Lung (tissue), 17 donors: ENCODE measurements at places on chromosomes 1 and 21.

GRCh38 chr21:38351961-38352521, 95.2 kb downstream of the KCNJ15 start:
- no peak for DNase-seq

GRCh38 chr1:240199758-240200645, 108.3 kb downstream of the FMN2 start:
- DNase-seq = peak; percentile 31

DNA sequence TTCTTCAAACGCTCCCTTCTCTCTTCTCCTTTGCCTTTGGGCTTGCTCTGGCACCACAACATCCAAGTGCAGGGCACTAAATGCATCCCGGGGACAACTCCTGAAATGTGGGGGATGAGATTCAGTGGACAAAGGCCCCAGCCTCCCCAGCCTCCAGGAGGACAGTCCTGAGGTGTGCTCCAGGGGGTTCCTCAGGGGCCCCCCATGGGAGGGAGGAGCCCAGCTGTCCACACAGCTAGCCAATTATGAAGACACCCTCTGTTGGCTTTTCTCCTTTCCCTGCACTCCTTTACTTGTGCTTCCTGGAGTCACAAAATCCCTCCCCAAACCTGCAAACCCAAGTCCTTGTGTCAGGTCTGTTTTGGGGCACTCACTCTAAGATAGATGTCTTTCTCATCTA, 735.4 kb downstream of the PTPRU start:
- DNase-seq = no peak

DNA sequence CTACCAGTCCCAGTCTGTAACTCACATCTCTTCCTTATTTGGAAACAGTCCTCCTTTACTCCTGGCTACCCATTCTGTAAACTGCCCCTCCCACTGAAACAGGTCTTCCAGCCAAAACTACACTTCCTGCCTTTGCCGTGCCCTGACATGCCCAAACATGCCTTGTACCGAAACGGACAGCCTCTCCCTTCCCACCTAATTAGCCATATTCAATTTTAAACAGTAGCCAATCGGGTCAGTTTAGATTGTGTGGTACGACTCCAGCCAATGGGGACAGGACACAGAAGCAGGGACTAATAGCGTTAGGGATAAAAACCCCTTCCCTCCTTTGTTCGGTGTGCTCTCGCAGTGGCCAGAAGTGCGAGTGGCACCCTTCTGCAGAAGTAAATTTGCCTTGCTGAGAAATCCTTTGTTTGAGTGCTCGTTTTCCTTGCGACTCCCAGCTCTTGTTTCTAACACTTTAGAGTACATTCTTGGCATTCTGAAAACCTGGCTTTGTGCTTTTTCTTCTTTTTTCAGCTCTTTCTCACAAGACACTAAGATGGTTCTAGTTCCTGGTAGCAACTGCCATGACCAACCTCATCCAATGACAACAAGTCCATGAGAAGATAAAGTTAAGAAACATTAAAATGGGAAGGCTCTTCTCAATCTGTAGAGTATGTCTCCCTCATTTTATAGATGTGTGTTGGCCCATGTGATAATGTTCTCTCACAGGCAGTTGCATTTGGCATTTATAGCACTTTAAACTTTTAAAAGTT, 325.1 kb upstream of the GREM2 start:
- DNase-seq = no peak

GRCh38 chr1:67290236-67290635, 17.4 kb upstream of the IL12RB2 start:
- DNase-seq = no peak

DNA sequence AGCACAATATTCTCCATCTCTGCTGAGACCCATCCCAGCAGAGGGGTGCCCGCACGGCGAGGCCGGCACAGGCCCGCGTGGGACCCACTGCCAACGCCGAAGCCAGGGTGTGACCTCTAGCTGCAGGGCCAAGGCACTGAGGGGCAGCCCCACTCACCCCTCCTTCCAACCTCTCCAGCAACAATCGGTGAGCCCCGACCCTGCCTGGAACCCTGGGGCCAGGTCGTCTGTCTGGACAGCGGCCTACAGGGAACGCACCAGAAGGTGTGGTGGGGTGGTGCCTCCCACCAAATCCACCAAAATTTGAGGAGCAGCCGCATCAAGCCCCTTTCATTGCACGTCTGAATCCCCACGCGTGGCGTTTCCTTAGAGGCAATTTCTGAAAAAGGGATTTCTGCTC, 63.0 kb upstream of the ADARB1 start:
- no peak for DNase-seq

- DNase-seq = no peak
These were observed 19.9 kb upstream of the AGO1 start for GRCh38 chr1:35863136-35863535.

- DNase-seq = no peak
These were observed 1018.8 kb downstream of the AMY1C start for GRCh38 chr1:104768466-104768865.

GRCh38 chr21:43699933-43700599, 18.9 kb upstream of the PDXK start:
- DNase-seq = no peak

DNA sequence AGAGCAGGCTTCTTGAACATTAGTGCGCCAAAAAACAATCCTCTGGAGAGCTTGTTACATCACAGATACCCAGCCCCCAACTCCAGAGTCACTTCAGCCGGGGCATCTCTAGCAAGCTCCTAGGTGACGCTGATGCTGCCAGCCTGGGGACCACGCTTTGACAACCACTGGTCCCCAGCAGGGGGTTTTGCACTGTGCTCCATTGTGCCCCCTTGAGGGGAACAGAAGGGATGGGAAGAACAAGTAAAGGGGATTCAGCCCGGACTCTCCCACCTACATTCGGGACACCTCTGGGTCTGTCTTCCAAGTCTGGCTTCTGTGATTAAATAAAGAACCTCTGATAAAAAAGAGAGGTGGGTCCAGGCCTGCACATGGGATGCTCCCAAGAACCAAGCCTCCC, 60.4 kb downstream of the ATP5PO start:
- no peak for DNase-seq

DNA sequence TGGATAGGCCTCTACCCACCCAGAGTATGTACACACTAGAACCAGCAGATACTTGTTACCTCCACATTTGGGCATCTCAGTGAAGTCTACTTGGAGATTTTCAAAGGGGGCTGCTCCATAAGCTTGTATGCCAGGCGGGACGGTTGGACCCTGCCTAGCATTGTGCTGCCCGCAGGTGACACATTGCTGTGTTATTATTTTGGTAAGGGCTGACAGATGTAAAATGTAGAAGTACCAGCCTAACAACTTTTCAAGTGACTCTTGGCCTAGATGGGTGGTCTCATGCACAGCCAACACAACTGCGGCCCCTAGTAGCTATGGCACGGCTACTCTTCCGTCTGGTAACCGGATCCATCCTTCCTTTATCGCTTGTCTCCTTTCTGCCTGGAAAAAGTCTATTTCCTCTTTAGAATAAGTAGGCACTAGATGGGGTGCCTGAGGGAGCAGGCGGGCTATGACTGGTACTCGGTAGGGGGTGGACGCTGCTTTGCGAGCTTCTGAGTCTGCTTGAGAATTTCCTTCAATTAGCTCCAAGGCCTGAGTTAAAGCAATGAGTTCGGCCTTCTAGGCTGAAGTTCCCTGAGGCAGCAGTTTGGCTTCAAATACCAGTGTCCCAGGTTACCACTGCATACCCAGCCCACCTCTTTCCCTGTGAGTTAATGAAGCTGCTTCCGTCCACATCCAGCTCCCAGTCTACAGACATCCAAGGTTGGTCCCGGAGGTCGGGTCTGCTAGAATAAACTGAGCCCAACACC, 405.3 kb downstream of the TGFB2 start:
- DNase-seq = no peak

GRCh38 chr1:221575605-221576004, 166.3 kb downstream of the DUSP10 start:
- peak; percentile 63 for DNase-seq

DNA sequence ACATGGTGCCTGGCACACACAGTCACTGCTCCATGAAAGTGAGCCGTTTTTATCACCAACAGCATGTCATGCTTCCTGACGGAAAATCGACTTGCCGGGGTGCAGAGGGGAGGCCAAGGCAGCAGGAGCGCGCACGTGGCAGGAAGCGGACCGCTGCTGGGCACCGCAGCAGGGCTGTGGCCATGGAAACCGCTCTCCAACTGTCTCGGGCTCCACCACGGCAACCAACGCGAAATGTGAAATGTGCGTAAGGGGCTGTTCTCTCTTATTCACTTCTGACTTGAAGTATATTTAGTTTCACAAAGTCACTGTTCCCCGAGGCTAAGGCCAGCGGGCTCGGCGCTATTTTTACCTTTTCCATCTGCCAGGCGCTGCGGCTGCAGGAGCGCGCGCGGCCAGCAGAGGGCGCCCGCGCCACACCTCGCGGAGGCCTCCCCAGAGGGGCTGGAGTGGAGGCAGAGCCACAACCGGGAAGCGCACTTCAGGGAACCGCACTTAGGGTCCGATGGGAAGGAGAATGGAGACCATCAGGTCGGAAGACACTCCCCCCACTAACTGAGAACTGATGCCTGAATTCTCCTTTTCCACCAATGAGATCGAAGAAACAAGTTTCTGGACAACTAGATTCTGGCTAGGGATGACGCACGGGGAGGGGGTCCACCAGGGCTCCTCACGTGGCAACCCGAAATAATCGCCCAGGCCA, 19.7 kb downstream of the RCC2 start:
- peak; percentile 56 for DNase-seq

DNA sequence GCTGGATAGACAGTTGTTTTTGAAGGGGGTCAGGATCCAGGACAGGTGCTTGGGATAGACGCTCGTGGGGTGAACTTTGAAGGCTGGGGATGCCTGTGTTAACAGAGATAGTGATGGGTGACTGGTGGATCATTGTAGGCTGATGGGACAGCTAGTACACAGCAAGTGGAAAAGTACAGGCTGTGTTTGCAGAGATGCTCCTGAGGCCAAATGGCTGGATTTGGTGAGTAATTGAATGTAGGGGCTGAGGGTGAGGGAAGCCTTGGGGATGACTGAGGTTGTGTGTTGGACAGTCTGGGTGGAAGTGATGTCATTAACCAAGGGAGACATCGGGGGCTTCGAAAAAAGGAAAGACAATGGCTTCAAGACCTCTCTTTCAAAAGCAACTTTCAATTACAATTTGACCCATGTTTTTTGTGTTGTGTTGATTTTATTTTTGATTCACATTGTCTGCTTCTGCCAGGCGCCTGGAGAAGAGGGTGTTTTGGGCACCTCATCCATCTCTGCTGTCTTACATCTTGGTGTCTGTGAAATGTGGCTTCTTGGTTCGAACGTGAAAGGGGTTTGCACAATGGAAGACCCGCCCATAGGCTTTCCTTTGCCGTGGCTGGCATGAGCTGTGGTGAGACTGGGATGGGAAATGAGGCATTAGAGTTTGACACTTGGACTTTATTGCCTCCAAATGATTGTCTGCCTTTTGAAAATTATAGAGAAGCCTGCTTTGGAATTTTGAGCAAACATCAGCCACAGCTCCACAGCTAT, 147.5 kb downstream of the FOXD2 start:
- DNase-seq = no peak

GRCh38 chr1:231590453-231591198, 36.0 kb upstream of the DISC1 start:
- DNase-seq = peak; percentile 65

GRCh38 chr1:214447557-214447871, 103.9 kb downstream of the PTPN14 start:
- DNase-seq = no peak

- no peak for DNase-seq
These were observed 86.8 kb downstream of the SLC45A1 start for GRCh38 chr1:8404460-8405370.

- no peak for DNase-seq
These were observed 8.8 kb downstream of the UBL4B start for GRCh38 chr1:110120960-110121561.

- DNase-seq = no peak
These were observed 114.3 kb downstream of the NAV1 start for GRCh38 chr1:201653233-201653632.

DNA sequence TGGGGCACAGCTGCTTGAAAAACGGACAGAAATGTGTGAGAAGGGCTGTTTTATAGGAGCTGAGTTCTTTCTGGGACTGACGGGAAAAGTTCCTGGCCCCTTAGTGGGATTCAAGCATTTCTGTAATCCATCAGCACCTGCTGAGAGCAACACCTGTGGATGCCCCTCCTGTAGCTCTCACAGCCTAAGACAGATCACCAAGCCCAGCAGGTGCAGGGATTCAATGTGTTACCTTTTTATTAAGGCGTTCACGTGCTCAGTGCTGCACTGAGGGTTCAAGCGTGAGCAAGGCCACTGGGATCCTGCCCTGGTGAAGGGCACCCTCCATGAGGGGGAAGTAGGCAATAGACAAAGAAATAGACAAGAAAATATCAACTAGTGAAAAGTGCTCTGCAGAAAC, 14.9 kb downstream of the OLFML2B start:
- no peak for DNase-seq

DNA sequence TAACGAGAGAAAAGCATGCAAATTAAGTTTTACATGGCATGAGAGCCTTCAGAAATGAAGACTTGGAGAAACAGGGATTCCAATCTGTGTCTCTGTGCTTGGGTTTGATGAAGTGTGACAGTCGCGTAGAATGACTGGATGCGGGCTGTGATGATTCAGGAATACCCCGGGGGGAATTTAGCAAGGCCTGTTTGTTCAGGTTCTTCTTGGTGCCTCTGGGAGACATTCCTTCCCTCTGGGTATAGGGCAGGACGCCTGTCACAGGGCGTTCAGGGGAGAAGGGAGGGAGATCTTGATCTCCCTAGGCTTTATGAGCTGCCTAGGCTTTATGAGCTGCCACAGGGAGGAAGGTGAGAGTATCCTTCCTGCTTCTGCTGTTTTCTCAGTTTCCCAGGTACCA, 36.6 kb downstream of the DOP1B start:
- no peak for DNase-seq

GRCh38 chr1:59350521-59350920, 53.6 kb downstream of the FGGY start:
- no peak for DNase-seq

GRCh38 chr1:234559152-234559901, 50.7 kb downstream of the IRF2BP2 start:
- no peak for DNase-seq

DNA sequence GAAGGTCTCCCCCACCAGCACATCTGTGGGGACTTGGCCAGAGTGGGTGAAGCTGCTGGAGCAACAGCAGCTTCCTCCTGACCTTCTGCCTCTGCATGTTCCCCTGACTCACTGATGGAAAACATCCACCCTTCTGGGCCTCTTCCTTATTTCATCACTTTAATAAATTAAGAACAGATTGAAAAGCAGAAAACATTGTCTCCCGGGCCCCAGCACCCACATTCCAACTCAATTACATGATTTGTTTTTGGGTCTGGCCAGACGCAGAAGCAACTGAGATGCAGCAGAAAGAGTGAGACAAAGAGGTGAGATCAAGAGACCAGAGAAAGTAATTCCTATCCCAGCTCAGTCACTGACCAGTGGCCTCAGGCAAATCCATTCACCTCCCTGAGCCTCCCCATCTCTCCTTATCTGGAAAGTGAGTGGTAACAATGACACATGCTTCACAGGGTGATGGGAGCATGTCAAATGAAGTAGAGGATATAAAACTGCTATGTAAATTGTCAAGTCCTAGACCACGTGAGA, 157.1 kb downstream of the ELAVL4 start:
- DNase-seq = no peak

DNA sequence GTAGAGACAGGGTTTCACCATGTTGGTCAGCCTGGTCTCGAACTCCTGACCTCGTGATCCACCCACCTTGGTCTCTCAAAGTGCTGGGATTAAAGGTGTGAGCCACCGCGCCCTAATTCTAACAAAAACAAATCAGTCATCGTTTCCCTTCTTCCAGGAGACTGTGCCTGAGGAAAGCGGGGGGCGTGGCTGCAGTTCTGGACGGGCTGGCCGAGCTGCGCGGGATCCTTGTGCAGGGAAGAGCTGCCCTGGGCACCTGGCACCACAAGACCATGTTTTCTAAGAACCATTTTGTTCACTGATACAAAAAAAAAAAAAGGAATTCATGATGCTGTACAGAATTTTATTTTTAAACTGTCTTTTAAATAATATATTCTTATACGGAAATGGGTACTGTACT, 104.2 kb downstream of the WDR4 start:
- DNase-seq = no peak
